Fibroblast of skin of back (primary cell): ENCODE measurements at places on chromosomes 2 and 18.

GRCh38 chr2:188601391-188601790 lies 309.7 kb downstream of the GULP1 start:
- no peak for DNase-seq

- DNase-seq, result peak; percentile 53
Measured at GRCh38 chr2:85537600-85538506, 1.1 kb upstream of the MAT2A start.

DNA sequence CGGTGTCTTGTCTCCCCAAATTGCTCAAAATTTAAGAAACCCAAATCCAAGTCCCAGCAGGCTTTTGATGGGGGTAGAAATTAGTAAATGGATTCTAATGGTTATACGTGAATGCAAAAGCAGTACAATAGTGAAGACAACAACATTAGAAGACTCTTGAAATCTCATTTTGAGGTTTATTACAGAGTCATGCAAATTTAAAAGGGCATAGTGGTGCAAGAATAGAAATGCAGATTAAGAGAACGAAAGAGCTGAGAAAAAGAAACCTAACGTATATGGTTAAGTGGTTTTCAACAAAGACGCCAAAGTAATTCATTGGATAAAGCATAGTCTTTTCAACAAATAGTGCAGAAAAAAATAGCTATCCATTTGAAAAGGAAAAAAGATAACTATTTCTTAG lies 33.2 kb upstream of the CXXC1 start:
- DNase-seq, result no peak

GRCh38 chr18:38076346-38077070 lies 510.9 kb upstream of the CELF4 start:
- DNase-seq, result no peak

DNA sequence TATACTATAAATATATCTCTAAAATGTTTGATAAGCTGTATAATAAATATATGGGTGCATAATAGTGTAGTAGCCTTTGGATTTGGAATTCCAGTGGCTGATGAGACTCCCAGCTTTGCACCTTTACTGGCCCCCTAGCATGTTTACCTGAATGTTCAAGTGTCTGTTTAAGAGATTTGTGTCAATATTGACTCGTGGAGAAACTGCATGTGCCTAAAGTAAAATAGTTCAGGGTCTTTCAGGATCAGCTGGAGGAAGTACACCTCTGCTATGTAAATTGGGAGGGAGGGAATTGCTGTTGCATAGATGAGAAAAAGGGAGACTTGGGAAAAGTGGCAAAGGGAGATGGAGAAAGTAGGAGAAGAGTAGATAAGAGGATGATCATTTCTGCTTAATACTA lies 23.9 kb downstream of the ME2 start:
- no peak for DNase-seq

DNA sequence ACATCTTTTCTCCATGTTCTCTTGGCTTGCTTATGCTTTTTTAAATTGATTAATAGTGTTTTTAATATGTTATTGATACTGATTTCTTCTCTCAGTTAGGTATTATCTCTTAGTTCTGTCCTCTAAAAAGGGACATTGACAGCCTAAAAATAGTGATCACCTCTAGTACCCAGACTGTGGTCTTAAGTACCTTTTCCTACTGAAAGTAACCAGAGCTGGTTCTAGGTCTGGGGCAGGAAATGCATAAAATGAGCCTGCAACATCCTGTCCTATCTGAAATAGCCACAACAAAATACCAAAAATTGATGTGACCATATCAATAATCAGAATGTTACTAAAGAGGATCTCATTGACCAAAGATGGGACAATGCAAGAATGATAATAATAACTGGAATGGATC lies 113.3 kb downstream of the DNAH6 start:
- no peak for DNase-seq

DNA sequence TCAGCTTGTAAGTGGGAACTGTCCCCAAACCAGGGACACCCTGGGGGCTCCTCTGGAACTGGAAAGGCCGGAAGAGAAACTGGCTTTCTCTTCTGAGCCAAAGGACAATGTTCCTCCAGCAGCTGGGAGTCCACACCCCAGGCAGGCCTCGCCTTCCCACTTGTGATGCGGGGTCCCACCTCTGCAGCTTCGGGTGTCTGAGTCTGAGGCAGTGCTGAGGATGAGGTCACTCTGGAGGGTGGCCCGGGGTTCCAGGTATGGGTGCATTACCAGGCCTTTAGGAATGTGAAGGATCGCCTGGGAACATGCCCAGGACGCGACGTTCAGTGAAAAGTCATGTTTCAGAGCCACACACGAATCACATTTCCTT lies 18.2 kb upstream of the BOK start:
- peak; percentile 47 for DNase-seq

GRCh38 chr2:223918671-223919134 lies 26.4 kb downstream of the WDFY1 start:
- no peak for DNase-seq
